ENCODE measurements at places on chromosomes 5 and 9.

DNA sequence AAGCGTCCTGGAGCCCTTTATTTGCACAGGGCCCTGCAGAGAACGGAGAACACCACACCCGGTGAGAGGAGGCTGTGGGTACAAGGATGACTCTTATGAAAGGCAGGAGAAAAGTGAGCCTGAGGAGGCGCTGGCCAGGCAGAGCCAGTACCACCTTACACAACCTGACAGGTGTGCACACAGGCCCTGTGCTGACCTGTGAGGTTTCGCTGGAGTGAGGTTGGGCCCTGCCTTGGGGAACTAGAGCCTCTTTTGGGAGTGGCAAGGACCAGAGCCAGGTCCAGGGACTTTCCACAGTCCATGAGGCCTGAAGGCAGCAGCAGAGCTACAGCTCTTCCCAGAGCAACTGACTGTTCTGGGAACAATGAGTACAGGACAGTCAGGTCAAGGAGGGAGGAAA, 3.1 kb downstream of the SRD5A1 start:
- no peak for DNase-seq

GRCh38 chr5:24112420-24112819, 532.4 kb downstream of the CDH10 start:
- DNase-seq, result no peak

DNA sequence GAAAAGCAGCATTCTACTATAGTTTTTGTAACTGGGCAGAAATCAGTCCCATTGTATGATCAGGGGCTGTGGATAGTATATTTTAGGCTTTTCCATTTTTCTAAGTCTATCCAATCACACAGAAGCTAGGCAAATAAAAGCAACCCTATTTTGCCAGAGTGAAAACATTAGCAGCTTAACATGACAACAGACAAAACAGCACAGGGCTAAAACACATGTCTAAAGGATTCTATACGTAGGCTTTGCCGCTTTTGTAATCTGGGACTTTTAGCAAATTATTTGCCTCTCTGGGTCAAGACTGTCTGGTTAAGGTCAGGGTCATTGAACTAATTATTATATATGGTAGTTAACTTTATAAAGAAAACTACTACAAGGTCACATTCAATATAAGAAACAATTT, 4.2 kb downstream of the MARCHF3 start:
- no peak for DNase-seq

DNA sequence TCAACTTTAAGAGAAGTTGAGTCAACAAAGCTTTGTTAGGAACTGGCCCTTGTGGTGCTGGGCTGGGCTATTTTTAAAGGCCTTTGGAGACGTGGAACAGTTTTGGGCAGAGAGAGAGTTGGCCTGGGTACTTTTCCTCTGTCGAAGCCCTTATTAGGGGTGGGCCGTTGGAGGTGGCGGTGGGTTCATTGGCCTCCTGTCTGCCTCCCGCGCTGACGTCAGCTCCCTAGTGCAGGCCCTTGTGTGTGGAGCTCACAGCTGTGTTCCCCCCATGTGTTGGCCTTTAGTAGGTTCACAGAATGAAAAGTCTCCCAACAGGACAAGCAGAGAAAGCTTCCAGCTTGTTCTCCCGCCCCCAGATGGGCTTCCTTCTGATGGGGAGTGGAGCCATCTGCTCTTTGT, 2.7 kb downstream of the NCS1 start:
- DNase-seq, result no peak

Measured in CD4-positive, alpha-beta T cell treated with Interferon alpha-2 for 1 hour (primary cell).